ENCODE measurements at places on chromosomes 1 and 21.

DNA sequence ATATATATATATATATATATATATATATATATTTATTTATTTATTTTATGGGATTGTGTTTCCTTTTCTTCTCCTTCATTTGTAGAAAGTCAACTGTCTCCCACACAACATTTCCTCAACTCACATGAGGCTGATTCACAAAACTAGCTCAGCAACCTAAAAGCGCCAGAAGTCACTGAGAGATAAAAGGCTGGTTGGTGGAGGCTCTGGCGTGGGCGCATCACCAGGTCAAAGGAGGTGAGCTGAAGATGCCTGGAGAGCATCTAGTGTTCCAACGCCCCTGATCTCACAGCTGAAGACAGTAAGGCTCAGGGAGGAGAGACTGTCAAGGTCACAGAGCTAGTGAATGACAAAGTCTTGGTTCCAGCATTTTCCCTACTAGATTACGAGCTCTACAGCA lies 78.0 kb downstream of the HLCS start:
- no peak for DNase-seq

DNA sequence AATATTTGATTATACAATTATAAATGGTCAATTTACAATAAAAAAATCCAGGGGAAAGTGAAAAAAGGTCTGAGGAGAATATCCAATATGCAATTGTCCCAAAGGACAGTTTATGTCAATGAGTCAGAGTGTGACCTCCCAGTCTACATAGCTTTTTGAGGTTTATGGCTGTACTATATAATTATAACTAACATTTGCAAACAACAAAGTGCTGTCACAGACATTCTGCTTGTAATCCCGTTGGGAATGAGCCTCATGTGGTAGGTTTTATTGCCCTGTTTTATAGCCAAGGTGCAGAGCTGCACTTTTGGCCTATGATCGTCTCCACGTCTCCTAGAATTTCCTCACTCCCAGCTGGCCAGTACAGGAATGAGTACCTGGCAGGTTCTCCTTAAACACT lies 103.8 kb downstream of the ADSS2 start:
- no peak for DNase-seq

- DNase-seq: no peak
Observed at GRCh38 chr1:76105372-76105771, 30.8 kb downstream of the ST6GALNAC3 start.

GRCh38 chr1:168688644-168689326 lies 40.2 kb downstream of the DPT start:
- DNase-seq: no peak

- no peak for DNase-seq
Observed at GRCh38 chr1:25432749-25433388, 2.2 kb downstream of the MACO1 start.

DNA sequence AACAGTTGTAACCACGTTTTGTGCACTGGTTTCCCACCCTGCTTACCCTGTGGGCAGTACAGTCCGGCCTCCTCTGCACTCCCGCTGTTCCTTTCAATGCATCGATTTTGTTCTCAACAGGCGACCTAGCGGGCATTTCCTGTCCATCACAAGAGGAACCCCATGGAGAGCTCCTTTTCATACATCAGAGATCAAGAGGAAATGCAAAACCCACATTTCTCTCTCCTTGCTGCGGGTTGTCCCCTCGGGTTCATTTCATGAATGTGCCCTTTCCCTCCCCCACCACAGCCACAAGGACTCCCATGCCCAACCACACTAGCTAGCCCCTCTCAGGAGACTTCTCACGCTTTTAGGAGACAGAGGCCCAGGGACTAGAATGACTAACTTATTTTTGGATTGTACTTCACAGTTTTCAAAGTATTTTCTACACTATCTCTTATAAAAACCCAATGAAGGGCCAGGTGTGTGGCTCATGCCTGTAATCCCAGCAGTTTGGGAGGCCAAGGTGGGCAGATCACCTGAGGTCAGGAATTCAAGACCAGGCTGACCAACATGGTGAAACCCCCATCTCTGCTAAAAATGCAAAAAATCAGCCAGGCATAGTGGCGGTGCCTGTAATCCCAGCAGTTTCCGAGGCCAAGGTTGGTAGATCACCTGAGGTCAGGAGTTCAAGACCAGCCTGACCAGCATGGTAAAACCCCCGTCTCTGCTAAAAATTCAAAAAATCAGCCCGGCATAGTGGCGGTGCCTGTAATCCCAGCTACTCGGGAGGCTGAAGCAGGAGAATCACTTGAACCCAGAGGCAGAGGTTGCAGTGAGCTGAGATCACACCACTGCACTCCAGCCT lies 18.4 kb downstream of the ATP1A4 start:
- no peak for DNase-seq

DNA sequence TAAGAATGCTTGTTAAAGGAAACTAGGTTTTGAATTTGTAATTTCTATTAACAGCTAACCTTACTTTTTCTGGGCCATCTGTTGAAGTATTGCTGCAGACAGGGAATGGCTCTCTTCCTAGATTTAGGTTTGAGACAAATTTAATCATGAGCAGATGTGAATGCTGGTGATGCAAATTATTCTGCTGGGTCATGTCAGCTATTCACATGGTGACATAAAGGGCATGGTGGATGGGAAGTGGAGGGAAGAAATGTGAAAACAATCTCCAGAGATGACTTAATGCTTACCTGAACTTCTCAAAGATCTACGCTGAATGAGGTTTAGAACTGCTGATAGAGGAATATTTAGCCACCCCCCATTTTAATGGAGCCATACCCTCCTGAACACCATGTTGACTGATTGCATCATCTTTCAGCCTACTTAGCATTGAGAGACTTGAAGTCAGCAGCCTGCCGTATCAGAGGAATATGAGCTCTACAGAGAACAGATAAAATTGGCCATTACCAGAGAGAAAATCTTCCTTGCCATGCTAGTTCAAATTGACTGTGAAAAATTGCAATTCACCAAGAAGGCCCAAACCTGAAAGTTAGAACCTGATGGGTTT lies 138.8 kb downstream of the HHAT start:
- no peak for DNase-seq
